ENCODE measurements at places on chromosomes 7 and 10.

DNA sequence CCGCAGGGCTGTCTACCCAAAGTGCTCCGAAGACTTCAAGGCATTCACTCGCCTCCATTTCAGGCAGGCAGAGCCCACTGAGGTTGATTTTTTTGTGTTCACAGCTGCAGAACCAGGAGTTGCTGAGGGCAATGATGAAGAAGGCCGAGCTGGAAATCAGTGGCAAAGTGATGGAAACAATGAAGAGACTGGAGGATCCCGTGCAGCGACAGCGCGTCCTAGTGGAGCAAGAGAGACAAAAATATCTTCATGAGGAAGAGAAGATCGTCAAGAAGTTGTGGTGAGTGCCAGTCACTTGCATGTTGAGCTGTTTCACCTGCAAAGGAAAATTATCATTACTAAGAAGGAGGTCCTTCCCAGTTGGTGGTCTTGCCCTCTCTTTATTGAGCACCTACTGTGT lies 210.5 kb downstream of the ARHGAP21 start:
- DNase-seq, result no peak

DNA sequence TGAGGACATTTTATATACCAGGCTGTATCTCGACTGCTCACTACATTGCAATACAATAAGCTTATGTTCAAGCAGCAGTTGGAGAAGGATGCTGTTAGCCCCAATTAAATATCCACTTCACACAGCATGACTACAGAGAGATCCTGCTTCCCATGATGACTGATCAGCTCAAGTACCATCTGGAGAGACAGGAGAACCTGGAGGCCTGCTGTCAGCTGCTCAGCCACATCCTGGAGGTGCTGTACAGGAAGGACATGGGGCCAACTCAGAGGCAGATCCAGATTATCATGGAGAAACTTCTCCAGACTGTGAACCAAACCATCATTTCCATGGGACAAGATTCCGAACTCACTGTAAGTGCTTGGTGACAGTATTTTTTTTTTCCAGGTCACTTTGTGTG lies 22.5 kb downstream of the RNF133 start:
- DNase-seq, result no peak

DNA sequence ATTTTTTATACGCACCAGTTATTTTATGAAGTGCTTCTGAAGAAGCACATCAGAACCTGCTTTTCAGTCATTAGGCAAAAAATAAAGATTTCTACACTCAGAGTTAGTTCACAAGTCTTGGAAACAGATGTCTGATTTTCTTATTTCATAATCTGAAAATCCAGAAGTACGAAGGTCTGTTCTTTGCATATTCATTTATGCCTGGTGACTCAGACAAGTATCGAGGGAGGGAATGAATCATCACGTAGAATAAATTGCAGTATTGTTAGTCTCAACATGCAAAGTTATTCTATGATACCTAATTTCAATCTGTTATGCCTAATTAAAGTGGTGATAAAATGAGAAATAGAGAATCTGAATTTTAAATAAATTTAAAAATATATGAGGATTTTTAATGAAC lies 113.6 kb upstream of the SEM1 start:
- DNase-seq, result no peak

GRCh38 chr7:47318395-47319182 lies 263.3 kb downstream of the TNS3 start:
- no peak for DNase-seq

DNA sequence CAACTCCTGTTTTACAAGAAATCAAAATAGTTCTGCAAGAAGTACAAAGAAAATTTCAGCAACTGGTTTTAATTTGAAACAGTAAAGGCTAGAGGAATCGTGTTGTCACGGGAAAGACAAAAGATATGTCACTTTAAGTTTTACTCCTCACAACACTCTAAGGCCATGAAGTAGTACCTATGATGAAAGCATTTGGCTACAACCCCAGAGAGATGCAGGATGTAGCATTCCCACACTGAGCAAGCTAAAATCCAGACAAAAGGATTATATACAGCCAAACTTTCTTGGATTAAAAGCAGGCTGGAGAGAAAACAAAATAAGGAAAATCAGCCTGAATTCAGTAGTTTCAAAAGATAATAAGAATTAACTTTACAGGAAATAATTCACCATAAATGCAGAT lies 245.5 kb upstream of the STEAP1 start:
- DNase-seq, result no peak

DNA sequence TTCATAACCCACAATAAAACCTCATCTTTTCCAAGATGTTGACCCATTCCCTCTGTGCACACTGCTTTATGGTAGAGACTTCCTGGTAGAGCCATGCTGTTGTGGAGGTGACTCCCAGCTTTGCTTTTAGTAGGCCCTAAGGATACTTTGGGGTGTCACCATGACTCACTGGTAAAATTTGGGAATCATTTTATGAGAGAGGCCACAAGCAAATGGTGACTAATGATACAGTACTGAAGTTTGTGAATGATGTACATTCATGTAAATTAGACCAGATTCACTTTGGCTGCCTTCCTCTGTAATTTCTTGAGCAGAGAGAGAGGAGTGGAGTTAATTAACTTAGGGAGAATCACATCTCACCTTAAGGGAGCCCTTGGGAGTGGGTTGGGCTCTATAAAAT lies 686.5 kb downstream of the LRMDA start:
- DNase-seq, result no peak

DNA sequence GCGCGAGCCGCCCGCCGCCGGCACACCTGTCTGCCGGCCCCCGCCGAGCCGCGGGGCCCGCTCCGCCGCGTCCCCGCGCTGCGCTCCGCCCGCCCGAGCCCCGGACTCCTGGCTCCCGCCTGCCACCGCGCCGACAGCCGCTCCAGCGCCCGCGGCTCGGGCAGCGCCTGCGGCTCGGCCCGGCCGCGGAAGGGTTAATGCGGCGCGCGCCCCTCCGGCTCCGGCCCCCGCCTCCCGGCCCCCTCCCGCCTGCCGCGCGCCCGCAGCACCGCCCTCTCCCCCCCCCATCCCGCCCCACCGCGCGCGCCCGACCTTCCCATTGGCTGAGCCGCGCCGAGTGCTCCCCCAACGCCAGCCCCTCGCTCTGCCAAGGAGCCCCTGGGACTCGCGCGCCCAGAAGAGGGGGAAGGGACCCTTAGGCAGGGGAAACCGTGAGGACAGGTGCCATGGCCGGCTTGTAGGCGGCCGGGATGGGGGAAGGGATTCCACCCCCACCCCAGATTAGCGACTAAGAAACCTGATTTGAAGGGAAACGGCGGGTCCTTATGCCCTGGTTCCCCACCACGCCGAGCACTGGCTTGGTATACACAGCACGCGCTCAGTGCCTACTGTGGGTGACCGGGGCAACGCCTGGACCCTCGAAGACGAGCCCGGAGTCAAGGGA lies at the start of gene KCNH2:
TSS of gene KCNH2 (minus strand) at position 196 of the 664 bp plus-strand sequence. CDS start 408 bp downstream, outside the sequence.
- no peak for DNase-seq

DNA sequence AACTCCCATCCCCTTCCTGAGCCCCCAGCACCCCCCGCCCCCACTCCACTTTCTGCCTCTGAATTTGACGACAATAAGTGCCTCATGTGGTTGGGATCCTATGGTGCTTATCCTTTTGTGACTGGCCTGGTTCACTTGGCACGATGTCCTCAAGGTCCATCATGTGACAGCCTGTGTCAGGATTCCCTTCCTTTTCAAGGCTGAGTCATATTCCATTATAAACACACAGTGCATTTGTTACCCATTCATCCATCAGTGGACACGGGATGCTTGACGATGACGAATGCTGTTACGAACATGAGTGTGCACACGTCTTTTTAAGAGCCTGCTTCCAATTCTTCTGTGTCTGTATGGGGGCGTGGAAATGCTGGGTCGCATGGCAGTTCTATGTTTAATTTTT lies 26.7 kb downstream of the SHH start:
- DNase-seq, result no peak

DNA sequence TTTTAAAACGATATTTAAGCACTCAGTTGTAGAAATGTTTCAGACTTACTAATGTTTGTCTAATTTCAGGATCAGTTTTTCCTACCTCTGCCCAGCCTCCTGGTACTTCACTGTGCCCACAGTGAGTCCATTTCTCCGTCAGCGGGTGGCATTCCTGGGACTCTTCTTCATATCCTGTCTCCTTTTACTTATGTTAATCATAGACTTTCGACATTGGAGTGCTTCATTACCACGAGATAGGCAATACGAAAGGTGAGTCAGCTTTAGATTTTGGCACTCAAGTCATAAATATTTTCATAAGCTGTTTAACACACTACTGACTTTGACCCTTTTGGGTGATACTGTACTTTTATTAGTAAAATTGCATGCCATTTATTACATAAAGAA lies 2.1 kb downstream of the ENTPD7 start:
- DNase-seq, result no peak

GRCh38 chr10:51124852-51125251 lies 50.6 kb downstream of the PRKG1 start:
- no peak for DNase-seq

- DNase-seq, result no peak
These were observed 139.9 kb downstream of the SH3PXD2A start for GRCh38 chr10:103715430-103715829.

- DNase-seq, result no peak
These were observed 166.2 kb downstream of the FAM107B start for GRCh38 chr10:14608381-14609001.

- no peak for DNase-seq
These were observed 167.5 kb downstream of the ARHGAP12 start for GRCh38 chr10:31761156-31761555.

DNA sequence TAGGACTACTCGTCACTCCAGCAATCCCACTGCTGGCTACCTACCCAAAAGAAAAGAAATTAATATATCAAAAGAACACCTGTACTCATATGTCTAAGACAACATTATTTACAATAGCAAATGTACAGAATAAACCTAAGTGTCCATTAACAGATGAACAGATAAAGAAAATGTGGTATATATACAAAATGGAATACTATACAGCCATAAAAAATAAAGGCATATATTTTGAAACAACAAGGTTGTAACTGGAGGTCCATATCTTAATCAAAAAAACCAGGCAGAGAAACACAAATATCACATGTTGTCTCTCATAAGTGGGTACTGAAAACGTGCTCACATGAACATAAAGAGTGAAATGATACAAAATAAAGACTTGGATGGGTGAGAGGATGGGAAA lies 1073.3 kb upstream of the PHF14 start:
- DNase-seq, result no peak

DNA sequence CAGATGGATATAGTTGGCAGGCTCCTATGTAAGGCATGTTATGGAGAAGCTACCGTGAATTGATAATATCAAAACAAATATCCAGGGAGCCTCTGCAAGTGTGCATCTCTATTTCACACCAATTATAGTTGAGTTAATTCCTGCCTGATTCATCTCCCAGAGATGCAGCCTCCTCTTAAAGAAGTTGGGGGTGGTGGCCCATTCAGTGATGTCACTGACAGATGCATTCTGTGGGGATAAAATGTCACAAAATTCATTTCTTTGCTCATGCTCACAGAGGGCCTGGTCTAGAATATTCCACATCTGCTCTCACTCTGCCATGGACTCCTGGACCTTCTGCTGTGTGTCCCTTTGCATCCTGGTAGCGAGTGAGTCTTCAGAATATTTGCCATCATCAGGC lies 189.1 kb upstream of the PRSS1 start:
- DNase-seq, result no peak

DNA sequence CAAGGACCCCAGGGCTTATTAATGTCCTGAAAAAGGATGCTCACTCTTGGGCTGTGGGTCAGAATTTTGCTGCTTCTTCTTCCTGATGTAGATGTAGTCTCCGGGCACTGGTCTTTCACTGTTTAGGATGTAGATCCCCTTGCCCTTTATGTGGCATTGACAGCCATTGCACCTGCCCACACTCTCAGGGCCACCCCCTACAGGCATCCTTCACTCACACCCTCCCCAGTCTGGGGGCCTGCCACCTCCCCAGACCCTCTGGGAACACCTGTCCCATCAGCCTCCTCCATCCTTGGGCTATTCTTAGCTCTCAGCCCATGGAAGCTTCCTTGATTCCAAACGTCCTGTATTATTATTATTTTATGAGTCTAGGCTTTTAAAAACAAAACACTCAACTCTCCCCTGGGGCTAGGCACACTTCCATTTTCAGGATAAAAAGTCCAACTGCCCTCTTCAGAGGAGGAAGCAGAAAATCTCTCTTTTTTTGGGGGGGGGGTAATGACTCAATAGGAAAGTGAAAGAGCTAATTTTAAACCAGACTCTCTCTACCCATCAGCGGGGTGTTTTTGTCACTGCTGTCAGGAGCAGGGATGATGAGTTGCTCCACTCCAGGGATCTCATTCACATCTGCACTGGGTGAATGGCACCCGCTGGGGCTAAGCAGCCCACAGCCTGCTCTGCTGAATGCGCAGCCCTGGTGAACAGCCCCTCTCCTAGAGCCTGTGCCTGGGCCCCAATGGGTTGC lies 11.5 kb upstream of the KLRG2 start:
- DNase-seq, result peak; percentile 31

DNA sequence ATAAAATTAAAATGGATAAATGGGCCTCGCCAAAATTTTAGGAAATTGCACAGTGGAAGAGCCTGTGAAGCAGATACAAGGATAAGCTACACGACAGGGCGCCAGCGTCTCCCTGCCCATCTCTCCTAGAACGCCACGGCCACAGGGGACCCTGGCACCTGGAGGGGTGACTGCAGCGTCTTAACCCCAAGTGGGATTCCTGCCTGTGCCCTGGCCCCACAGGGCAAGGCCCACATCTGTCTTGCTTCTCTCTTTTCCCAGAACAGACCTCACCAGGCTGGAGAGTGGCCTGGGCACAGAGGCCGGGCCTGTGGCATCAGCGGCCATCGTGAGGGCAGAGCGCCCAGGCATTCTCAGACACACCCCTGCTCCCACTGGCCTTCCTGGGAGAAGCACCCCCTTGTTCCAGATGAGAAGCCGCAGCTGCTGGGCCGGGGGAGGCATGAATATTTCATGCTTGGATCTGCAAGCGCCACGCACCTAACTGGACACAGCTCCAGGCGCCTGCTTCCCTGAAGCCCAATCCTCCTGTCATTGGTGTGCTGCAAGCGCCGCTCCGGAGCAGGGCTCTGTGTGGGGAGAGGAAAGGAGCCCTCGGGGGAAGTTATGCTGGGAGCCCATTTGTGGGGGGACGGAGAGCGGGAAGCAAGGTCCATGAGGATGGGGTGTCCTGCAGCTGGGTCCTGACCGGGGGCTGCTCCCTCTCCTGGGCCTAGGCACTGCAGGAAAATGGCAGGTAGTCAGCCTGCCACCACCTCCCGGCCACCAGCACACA lies 153.5 kb downstream of the ELFN1 start:
- DNase-seq, result no peak

DNA sequence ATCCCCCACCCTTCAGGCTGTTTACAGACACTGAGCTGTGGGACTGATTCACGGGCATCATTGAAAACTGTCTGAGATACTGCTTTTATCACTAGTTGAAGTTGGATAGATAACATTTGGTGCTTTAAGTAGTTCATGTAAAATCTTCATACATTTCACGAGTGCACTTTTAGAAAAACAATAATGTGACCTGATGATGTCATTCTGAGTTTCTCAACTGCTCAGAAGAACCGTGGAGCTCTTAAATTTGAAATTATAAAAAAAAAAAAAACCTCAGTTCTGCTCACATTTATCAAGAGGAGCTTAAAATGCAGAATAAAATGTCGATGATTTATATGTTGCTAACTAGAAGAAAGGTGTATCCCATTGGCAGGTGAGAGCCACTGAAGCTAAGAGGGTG lies 81.5 kb downstream of the GALNT11 start:
- no peak for DNase-seq
